Activated T-cell treated with anti-CD3 and anti-CD28 coated beads, Interleukin-2, amount 50 U/mL, for 4 hours (primary cell): ENCODE measurements at places on chromosomes 1 and 21. TPM values are rescaled to one million over a fixed set of nuclear protein-coding genes. Genes with fewer than 3 reads are reported as not detected.

FOXD3 gene
- total RNA-seq: not detected

CFAP74 gene
- total RNA-seq: not detected

AK4 gene
- total RNA-seq: 15.9 TPM

PLCH2 gene
- total RNA-seq: 1.3 TPM

HTR1D gene
- total RNA-seq: not detected

DNA sequence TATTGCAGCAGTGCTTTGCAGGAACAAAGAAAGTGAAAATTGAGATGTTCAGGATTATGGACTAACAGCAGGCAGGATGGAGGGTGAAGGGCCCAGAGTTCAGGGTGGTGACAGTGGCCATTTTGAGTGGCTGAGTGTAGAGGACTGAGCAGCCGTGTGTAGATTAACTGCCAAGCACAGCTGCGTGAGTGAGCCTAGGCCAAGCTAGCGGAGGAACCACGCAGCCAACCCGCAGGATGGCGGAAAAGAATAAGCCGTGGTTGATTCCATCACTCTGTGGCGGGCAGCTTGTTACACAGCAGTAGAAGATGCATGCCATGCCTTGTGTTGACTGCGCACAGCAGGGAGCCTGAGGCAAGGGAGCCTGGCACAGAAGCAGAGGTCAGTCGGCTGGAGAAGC is 102.5 kb upstream of the KIF26B start:
- DNase-seq: no peak

DNA sequence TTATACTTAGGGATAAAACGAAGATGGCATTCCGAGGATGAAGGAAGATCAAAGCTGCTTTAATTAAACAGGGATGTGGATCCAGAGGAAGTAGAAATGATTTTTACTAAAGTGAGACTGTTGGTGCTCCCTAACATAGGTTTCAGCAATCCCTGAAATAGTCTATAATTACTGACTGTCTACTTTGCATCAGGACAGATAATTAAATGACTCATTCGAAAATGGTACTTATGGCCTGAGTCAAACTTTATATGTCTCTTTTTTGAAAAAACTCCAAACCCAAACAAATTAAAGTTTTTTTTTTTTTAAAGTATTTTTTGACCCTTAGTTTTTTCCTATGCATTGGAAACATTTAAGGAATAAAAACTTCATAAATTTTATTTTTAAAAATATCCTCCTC is 90.3 kb downstream of the LYST start:
- DNase-seq: no peak

DNA sequence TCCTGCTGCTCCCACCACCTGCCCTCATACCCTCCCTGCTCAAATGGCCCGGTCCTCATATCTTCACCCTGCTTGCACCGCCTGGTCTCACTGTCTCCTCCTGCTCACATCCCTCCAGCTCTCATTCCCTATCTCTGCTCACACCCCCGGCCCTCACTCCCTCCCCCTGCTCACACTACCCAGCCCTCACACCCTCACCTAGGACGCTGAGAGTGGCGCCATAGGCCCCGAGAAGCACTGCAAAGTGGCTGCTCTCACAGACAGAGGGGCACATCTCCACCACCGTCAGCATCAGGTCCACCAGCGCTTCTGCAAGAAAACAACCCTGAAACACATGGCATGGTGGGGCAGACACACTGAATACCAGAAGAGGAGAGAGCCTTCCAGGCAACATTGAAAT is 38.6 kb downstream of the MRAP start:
- DNase-seq: no peak

GRCh38 chr1:155389826-155390225 is 69.1 kb downstream of the RUSC1 start:
- DNase-seq: no peak

- DNase-seq: no peak
Observed at GRCh38 chr21:40282912-40283886, 416.0 kb downstream of the PCP4 start.

DNA sequence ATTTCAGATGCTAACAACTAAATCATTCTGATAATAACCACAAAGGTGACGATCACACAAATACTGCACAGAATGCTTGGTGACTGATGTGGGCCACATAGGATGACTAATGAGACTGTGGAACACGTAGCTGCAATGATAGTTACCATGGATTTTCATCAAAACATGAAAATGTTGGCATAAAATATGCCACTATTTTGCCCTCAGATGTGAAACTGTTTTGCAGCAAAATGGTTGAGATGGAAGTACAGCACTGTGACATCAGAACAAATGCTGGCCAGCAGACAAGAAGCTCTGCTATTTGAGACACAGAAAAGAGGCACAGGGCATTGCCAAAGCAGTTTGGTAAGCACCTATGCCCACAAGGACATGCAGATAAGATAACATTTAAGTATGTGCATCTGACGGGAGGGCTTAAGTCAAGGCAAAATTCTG is 83.8 kb downstream of the NIBAN1 start:
- DNase-seq: peak; percentile 9

- DNase-seq: no peak
Observed at GRCh38 chr1:65092691-65093090, 55.3 kb upstream of the AK4 start.

- no peak for DNase-seq
Observed at GRCh38 chr1:79133774-79134364, 127.3 kb upstream of the ADGRL4 start.

DNA sequence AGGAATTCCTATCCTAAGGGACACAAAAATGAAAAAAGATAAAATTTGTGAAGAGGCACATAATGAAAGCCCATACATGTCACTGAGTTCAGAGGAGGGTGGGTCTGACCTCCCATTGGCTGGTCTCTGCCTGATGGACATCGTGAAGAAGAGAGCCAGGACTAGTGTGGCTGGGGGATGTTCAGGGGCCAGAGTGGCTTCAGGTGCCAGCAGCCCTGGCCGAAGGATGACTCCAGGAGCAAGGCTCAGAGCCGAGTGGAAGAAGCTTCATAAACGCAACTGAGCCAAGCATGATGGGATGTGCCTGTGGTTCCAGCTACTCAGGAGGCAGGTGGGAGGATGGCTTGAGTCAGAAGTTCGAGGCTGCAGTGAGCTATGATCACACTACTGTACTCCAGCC is 56.9 kb upstream of the ATP5PO start:
- DNase-seq: no peak

DNA sequence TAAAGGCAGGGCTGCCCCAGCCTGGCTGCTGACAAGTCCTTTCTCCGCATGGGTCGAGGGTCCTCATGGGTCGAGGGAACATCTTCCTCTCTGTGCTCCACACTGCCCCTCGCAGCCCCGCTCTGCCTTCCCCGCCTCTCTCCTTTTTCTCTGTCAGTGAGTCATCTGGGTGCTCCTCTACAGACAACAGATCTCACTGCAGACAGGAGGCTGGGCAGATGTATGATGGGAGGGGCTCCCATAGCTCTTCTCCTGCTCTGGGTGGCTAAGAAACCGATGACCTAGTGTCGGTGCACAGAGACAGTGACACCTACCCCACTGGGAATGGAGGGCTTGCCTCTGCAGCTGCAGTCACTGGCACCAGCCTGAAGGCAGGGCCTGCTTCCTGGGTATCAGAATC is 5.5 kb downstream of the KCNA10 start:
- DNase-seq: no peak

DNA sequence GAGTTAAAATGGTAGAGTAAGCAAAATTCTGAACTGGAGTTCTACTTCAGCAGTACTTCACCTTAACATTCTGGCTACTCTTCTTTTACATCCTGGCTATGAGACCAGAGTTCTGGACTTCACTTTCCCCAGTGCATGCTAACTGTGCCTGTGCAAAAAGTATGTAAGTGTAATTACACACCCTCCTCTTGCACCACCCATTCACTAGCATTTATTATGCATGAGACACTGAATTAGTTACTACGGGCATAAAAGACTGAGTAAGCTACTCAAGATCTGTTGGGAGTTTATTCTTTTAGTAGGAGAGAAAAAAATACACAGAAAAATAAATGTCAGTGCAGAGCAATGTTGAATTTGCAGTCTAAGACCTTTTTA is 87.2 kb downstream of the GIPC2 start:
- no peak for DNase-seq

DNA sequence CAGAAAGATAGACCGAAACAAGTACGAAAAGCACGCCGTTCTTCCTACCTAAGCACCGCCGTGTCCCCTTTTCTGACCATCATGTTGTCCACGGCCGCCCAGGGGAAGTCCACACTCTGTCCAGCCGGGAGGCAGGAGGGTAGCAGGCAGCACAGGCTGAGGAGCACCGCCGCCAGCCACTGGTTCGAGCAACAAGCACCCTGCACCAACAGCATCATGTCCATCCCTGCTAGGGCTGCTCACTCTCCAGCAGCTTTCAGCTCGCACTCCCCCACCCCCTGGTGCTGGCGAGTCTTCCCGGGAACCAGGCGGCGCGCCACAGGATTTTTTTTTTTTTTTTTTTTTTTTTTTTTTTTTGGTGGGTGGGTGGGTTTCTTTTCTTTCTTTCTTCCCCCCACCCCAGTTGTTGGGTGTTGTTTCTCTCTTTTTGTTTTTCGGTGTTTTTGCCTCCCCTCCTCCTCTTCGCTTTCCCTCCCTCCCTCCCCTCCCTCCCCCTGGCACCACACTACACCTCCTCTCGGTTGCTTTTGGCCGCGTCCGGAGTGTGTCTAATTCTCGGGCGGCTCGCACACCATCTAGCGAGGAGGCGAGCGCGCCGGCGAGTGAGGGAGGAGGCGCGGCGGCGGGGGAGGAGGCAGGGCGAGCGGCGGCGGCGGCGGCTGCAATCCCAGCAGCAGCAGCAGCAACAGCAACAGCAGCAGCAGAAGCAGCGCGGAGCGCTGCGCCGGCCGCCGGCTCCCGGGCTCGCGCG is at the start of gene NEGR1:
NEGR1 (minus strand) TSS at position 269 of the 751 bp plus-strand sequence.
- peak; percentile 31 for DNase-seq

DNA sequence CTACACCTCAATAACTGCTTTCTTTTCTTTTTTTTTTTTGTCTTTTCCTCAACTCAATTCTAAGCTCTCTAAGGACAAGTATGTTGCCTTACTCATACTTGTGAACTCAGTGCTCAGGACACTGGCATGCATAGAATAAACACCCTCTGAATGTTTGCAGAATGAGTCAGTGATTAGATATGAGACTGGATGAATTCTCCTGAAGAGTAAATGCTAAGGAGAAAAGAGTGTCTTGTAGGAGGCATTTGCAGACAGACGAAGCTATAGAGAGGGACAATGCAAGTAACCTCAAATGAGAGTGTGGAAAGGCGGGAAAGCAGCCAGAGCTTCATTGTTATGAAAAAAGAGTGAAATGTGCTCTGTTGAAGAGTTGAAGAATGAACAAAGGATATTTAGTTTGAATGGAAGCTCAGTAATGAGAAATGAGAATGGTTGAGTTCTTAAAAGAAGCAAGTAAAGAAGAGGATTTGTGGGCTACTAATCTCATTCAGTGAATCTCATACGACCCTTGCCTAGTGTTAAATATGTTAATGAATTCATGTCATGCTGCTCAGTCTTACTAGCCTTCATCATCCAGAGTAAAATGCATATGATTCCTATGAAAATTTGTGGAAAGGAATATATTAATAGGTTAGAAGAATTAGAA is 166.1 kb upstream of the DPYD start:
- DNase-seq: no peak

DNA sequence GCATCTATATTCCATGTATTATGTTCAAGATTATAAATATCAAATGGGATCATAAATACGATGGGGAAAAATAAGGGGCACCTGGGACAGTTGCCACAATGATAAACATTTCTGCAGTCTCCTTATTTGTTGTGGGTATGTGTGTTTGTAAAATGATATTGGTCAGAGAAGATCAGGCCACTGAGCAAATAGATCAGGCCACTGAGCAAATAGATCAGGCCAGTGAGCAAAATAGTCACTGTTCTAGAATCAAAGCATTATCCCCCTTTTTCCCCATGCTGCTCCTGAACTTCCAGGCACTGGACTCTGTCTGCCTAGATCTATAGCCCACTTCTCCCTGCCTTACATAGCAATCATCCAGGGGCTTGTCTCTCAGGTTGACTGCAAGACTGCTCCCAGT is 599.8 kb upstream of the USP24 start:
- no peak for DNase-seq

DNA sequence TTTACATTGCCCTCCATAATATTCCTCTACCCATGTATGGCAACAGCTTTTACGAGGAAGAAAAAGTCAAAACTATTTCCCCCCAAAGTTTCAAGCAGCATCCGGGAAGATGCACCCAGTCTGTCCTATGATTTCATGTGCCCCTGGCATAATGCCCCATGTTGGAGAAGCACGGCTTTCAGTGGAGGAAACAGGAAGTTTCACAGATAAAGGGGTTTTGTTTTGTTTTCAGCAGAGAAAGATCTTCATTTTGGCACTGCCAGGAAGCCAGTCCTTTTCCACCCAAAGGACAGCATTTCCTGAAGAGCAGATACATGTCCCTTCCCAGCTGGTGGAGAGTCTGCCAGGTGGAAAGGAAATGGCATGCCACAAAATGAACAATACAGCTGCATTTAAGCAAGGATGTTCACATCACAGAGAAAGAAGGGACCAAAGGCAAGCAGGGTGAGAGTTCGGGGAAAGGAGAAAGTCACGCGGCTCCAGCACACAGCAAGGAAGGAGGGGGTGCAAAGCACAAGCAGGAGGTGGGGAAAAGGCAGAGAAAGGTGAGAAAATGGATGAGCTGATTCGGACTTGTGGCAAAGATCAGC is 95.3 kb upstream of the HIVEP3 start:
- no peak for DNase-seq

GRCh38 chr1:21963477-21964217 is 13.2 kb upstream of the CELA3B start:
- DNase-seq: peak; percentile 83

DNA sequence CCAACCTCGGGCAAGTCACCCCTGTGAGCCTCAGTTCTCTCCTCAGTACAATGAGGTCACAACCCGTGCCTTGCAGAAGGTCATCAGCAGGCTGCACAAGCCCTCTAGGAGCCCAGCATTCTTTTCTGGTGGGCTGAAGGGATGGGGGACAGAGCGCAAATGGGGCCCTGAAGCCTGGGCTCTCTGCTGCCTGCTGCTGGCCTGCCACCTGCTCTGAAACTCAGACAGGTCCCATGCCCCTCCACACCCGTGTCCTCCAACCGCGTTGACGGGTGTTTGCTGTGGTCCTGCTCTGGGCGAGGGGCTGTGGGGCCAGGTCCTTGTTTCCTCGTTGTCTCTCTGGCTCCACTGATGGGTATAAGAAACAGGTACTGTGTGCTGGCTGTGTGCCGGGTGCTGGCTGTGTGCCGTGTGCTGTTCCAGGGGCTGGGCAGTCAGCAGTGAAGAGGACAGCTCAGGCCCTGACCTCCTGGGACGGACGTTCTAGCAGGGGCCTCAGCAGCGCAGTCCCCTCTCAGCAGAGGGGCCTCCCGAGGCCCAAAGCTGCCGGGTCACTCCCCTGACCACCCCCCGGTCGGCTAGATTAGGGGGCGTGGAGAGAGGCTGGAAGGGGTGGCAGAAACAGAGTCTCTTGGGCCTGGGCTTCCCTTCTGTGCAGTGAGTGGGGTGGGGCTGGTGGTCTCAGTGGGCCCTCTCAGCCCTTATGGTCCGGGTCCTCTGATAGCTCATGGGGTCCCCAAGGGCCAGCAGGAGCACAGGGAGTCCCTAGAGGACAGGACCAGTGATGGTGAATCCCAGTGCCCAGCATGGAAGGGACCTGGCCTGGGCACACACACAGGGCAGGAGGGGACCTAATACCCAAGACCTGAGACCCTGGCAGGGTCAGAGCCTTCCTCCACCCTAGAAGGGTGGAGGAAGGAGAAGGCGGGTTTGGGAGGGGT is 42.1 kb downstream of the DMRTB1 start:
- DNase-seq: no peak
